Activated naive CD4-positive, alpha-beta T cell treated with anti-CD3 and anti-CD28 coated beads, Interleukin-2, amount 50 U/mL, for 16 hours (primary cell): ENCODE measurements at places on chromosomes 2 and 18.

GRCh38 chr2:47141520-47141919 lies 13.6 kb downstream of the STPG4 start:
- DNase-seq: no peak

- DNase-seq: no peak
Observed at GRCh38 chr2:111161971-111162370, 41.3 kb downstream of the BCL2L11 start.

- DNase-seq: no peak
Observed at GRCh38 chr18:34637094-34637801, 72.8 kb upstream of the DTNA start.

DNA sequence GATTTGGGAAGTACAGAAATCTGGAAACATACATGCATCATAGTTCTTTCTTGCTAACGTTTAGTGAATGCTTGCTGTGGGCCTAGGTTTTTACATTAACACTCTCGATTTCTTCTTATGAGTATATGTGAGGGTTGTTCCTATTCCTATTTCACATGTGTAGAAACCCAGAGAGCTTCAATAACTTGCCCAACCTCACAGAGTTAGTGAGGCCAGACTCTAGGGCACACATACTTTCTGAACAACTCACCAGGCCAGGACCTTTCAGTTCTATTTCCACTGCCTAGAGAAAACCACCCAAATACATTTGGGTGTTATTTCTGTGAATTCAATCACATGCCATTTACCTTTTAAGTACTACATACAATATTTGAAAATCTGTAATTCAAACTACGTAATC lies 8.2 kb upstream of the KCTD1 start:
- DNase-seq: no peak

DNA sequence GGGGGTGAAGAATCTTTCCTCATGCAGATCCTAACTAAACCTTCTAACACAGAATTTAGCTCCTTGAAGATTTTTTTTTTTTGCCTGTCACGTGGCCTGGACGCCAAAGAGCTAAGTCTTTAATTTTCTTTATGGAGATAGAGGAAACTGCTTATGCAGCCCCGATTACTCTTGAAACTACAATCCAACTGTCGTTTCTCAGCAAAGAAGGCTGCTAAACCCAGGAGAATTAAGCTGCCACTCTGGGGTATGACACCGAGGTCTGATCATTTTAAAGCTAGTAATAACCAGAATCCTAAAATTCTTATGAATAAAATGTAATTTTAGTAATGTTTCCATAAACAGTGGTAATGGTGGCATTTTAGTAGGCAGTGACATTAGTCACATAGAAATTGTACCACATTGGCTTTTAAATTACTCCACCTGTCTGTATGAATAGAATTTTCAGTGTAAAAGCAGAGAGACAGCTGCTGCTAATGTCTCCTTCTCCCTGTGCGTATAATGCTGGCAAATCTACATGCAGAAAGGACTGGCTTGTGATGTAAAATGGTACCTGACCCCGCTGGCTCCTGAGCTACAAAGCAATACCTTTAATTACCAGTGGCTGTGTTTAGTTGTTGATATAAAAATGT lies 86.5 kb downstream of the MEIS1 start:
- DNase-seq: no peak

DNA sequence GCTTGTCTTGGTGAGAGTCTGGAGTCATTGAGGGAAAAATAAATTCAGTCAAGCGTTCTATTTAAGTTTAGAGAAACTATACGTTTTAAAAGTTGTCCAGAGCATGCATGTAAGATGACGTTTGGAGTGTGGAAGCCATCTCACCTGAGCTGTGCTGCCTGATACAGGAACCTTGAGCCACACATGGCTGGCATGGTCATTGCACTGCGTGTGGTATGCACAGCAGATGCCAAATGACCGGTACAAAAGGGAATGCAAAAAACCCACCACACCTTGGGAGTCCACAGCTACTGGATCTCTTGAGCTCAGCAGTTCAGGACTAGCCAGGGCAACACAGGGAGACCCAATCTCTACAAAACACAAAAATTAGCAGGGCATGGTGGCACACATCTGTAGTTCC lies 4.3 kb downstream of the MZT2B start:
- no peak for DNase-seq

- DNase-seq: no peak
Observed at GRCh38 chr2:68544811-68545210, 77.4 kb downstream of the APLF start.

- DNase-seq: no peak
Observed at GRCh38 chr2:190844700-190845401, 35.8 kb upstream of the GLS start.

GRCh38 chr2:163665817-163666216 lies 70.0 kb downstream of the FIGN start:
- no peak for DNase-seq
